ENCODE measurements at places on chromosomes 4 and X.

- DNase-seq = no peak
Measured at GRCh38 chrX:130118441-130119311, 8.4 kb upstream of the ELF4 start.

DNA sequence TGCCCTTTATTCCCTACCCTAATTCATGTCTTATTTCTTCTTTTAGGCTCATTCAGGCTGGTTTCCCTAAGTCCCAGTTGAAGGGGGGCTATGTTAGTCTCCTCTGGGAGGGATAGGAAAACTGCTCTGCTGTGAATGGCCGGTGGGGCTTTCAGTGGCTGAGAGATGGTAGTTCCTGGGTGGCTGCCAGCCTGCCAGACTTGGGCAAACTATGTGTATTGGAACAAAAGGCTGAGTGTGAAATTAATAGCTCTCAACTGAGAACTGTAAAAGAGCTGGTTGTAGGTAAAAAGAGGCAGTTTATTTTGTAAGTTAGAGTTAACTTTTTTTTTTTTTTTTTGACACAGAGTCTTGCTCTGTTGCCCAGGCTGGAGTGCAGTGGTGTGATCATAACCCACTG, 28.8 kb downstream of the ARHGAP10 start:
- no peak for DNase-seq

DNA sequence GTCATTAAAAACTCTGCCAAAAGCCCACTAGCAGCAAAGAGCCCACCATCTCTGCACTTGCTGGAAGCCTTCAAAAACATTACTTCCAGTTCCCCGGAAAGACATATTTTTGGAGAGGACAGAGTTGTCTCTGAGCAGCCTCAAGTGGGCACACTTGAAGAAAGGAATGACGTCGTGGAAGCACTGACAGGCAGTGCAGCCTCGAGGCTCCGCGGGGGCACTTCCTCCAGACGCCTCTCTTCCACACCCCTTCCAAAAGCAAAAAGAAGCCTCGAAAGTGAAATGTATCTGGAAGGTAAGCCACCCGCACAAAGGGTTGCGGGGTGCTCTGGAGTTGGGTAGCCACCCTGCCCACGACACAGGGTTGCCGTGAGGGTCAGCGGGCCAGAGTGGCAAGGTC, 25.9 kb downstream of the OFD1 start:
- DNase-seq = no peak

DNA sequence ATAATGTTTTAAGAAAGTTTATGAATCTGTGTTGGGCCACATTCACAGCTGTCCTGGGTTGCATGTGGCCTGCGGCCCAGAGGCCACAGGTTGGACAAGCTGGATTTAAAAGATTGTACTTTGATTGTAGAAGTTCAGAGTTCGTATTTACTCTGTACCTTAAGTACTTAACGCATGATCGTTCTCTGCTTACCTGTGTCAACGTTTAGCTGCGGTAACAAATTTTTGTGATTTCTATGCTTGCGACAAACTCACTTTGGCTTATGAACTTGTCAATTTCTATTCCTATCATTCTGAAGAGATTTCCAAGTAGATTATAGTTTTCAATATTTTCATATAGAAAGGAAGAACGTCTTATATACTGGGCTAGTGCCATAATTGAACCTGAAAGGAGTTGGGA, 285.6 kb downstream of the TENM3 start:
- DNase-seq = no peak

DNA sequence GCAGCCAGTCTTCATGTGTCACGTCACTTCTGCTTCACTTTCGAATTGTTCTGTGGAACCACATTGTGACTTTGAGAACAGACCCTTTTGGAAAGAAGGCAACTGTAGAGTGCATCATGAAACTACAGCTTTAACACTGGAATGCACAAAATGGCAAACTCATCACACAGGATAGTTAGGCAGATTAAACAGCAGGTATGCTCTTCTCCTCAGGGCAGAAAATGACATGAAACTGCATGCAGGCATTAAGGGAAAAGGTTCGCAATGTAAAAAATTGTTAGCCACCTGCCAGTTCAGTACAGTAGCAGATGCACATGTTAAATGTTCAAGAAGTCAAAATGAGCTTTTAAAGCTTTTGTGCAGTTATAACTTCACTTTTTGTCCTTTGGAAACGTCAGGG, 864.6 kb upstream of the IGFBP7 start:
- DNase-seq = no peak

DNA sequence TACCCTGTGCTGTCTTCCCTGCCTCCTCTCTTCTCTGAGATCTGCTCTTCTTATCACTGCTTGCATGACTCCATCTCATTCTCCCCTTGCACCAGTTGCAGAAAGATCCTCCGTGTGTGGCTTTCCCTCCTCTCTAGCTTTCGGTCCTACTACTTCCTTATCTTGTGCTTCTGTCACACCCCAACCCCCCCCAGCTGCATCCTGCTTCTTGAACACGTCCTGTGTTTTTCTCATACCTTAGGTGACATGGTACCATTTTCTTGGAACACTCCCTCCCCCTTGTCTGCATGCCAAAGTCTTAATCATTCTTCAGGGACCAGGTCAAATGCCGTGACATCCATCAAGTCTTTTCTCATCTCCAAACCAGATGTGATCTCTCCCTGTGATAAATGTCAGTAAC, 46.4 kb downstream of the FHL1 start:
- DNase-seq = no peak

- no peak for DNase-seq
Measured at GRCh38 chr4:112288455-112288854, 2.8 kb upstream of the TIFA start.

DNA sequence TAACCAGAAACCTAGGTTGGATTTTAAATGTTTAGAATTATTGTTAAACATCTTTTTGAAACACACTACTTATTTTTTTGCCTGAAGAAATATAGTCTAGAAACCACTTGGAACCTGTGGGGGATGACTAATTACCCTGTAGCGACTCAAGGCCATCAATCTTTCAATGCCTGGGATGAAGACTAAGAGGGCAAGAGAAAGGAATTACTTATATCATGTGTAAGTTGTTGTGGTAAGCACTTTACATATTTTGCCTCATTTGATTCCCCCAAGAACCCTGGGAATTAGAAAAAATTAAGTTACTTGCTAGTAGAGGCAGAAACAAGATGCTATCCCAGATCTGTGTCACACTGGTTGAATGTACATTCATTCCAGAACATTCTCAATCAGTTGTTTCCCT, 170.9 kb upstream of the GRIA3 start:
- no peak for DNase-seq

DNA sequence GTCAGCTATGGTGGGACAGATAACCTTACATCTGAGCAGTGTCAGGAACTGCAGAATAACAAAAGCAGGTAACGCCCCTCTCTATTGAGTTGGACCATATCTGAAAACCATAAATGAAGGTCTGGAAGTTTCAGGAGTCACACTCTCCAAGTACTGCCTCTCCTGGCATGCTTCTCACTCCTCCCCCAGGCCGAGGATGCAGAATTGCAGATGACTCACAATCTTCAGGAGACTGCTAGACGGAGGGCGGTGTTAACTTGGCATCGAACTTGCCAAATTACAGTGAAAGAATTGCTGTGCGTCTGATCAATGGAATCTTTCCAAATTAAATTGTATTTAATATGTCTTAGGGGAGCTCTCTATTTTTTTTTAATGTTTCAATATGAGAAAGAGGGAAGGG, 67.1 kb upstream of the TRIM2 start:
- DNase-seq = no peak

GRCh38 chr4:5152521-5152920, 101.2 kb downstream of the STK32B start:
- DNase-seq = no peak

DNA sequence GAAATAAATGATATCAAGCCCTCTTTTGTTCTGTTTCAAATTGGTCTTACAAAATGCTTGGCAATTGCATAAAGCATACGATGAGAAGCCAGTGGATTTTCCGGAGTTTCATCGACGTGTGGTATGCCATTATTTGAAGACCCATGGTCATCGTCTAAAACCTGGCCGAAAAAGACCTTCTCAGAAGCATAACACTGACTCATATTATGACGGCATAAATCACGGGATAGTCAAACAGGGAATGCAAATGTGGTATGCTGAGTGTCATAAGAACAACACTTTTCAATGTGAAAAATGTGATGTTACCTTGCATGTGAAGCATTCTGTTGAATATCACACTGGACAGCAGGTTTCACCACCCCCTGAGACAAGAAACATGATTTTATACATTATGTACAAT, 695.2 kb downstream of the GRXCR1 start:
- DNase-seq = no peak

DNA sequence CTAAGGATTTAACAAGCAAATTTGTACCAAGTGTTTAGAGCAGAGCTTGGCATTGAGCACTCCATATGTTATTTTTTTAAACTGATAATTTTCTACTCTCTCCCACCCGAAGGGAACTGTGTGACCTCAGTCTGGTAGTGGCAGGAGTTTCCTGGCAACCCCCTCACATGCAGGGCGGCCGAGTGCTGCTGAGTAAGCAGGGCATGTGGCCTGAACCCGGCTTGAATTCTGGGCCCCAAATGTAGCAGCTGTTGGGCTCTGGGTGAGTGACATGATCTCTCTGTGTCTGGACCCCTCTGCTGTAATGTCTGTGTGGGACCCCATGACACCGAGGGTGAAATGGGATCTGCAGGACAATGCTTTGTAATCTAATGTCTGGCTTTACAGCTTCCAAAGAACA, 13.6 kb upstream of the C4orf50 start:
- no peak for DNase-seq

DNA sequence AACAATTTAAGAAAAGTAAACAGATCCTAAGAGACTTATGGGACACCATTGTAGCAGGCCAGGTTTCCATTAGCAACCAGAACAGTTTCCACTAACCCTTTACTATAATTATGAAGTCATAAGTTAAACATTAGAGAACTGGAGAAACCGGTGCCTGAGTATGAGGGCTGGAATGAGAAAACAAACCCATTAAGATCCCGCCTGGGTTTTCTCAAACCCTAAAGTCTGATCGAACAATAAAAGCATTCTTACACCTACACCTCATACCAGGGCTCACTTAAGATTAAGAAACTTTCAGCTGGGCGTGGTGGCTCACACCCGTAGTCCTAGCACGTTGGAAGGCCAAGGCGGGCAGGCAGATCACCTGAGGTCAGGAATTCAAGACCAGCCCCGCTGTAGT, 13.7 kb upstream of the DHX15 start:
- DNase-seq = no peak

GRCh38 chr4:24855741-24856140, 57.1 kb downstream of the CCDC149 start:
- DNase-seq = no peak

- no peak for DNase-seq
Measured at GRCh38 chr4:18454349-18454748, 432.8 kb upstream of the LCORL start.

- DNase-seq = no peak
Measured at GRCh38 chr4:26223155-26223554, 97.7 kb upstream of the RBPJ start.
